ENCODE measurements at places on chromosomes 7 and 10.

GRCh38 chr7:1755783-1756625, 85.9 kb downstream of the ELFN1 start:
- no peak for DNase-seq

DNA sequence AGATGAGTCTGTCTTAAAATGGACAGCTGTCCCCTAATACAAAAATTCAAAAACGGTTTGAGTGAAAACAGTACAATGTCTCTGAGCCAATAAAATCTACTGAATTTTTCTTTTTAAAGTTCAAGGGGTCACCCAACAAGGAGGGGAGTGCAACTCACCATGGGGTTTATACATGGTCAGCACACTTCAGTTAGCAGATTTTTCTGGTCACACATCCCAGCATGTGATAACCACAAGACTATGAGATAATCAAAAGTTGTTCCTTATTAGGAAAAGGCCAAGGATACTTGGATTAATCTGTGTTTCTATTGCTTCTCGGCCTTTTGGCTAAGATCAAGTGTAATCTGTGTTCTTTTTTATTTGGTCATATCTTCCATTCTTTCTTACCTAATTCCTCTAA, 31.6 kb downstream of the ABCB5 start:
- no peak for DNase-seq

- DNase-seq = no peak
Observed at GRCh38 chr7:43650457-43651052, 67.6 kb downstream of the STK17A start.

GRCh38 chr10:31675726-31676125, 252.9 kb downstream of the ARHGAP12 start:
- DNase-seq = no peak

DNA sequence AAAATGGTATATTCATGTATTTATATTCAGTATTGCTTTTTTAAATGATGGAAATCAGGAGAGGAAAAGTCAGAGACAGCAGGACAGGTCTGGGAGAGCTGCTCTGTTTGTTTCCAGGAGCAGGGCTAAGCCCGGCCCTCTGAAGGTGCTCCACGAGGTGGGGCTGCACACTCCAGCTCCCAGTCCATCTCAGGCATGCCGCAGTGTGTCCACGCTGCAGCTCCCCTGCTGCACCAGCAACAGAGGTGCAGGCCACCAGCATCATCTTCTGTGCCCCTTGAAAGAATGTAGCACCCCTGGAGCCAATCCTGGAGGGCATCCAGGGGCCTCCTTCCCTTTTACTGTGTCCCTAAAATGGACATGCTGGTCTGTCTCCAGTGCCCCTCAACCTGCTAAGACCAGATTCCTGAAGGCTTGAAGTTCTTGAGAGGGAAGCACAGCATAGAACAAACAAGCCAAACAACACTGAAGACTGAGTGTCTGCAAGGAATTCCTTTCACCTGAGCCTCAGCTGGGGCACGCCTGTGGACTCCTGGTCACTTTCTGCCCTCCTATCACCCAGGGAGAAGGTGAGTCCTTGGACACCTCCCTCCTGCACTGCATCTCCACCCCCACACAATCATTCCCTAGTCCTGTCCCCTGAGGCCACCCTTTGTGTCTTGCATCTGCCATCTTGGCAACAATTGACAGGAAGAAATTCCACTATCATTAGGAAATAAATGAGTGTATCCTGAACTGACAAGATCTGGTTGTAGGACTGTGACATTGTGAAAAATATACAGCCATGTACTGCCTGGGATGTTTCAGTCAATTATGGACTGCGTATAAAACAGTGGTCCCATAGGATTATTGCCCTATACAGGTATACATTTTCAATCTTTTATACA, 100.5 kb downstream of the CXCL12 start:
- no peak for DNase-seq

DNA sequence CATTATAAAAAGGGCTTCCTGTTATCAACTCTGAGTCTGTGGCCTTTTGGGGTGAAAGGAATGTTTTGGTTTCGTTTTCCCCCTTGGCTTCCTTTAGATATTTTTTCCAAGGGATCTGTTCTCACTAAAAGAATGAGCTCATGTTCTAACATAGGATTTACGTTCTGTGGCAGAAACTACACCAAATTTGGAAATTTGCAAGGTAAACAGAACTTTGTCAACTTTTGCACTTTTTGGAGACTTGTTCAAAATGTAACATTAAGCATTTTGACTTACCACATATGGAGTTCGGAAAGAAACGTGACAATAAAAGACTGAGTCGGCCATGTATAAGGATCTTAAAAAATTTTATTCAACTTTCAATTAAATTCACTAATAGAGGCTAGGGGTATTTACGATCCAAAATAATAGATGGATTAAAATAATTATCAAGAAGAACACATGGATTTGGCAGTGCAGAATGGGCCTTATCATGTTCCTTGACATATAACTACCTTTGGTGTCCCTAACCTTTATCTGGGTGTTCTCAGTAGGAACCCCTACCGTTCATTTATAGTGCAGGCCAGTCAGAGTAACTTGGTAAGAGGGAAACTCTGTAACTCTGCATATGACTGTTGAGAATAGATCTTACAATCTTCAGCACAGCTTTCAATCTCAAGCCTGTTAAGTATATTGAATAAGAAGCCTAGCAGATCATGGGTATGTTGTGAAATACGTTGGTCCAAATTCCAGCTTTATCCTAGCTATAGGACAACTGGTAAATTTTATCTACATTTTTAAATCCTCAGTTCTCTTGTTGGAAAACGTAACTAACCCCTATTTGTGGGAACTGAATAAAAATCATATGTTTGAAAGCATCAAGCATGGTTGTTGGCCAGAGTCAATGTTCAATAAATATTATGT, 11.8 kb downstream of the CPED1 start:
- DNase-seq = no peak

DNA sequence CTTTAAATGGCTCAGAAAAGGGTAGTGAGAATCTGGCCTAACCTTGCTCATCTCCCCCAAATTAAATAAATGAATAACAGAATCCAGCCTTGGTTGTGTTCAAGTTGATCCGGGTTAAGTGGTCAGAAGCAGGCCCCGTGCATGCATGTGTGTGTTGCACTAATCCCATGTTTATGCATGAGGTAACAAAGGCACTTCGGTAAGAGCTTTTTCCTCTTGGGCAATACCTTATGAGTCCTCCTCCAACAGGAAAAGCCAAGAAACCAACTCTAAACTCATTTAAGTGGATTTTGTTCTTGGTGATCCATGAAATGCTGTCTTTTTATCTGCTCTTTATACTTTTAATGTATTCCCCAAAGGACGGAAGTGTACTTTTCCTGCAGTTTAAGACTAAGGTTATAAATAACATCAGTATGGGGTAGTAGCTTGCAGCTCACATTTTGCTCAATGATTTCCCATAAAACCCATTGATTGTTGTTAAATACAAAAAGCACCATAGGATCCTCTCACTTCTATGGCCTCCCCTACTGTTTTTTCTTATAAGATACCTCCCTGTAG, 104.9 kb upstream of the YAE1 start:
- DNase-seq = no peak

DNA sequence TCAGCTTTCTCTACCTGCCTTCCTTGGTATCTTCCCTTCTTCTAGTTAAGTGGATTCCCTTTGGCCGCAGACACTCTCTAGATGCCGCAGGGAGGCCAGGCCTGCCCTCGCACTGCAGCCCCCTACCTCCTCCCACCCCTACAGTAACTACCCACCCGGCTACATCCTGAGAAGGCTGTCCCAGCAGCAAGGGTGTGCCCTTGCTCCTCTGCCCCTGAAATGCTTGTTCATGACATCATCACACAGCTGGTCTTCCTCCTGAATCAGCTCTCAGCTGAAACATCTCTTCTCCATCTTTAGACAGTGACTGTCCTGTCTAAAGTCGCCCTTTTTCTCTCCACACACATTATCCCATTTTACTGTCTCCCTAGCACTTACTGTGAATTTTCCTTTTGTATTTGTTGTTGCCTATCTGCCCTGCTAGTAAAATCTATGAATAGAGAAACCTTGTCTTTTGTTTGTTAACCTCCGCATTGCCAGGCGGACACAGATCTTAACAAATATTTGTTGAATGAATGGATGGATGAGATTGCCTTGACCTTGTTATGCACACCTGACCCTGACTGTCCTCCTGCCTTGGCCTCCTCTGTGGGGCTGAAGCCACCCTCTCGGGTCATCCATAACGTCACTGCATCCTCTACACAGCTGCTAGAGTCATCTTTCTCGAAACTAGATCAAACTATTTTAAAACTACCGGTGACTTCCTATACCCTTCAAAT, 108.9 kb upstream of the GATA3 start:
- DNase-seq = no peak

DNA sequence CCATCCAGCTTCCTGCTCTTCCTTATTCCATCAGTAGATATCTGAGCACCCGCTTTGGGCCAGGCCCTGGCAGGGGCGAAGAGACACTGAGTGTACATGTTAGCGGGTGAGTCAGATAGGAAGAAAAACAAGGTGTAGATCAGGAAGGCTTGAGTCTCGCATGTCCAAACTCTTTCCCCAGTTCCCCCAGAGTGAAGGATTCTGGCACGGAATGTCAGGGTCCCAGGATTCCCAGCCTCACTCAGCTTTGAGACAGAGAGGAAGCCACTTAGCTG, 24.1 kb upstream of the CHST15 start:
- DNase-seq = no peak

- DNase-seq = no peak
Observed at GRCh38 chr7:64114791-64115190, 69.6 kb downstream of the ZNF727 start.

GRCh38 chr7:43112941-43113621, 634 bp downstream of the HECW1 start:
- no peak for DNase-seq

DNA sequence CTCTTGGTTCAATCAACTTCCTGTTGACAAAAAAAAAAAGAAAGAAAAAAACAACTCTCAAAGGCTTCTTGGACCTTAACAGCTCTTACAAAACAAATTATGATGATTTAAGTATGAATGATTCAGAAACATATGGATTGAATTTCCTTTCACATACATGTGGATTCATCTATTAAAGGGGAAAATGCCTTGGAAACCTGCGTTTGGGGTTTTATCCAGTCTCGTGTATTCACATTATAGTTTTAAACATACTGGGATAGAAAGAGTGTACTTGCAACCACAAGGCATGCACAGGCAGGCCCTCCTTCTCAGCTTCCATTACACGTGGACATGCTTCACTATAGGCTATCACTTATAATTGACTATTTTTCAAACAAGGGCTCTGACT, 286.7 kb downstream of the INHBA start:
- DNase-seq = no peak

GRCh38 chr7:83586281-83586680, 62.7 kb downstream of the SEMA3E start:
- DNase-seq = no peak

GRCh38 chr7:151025924-151026671, 1.8 kb upstream of the ATG9B start:
- no peak for DNase-seq

DNA sequence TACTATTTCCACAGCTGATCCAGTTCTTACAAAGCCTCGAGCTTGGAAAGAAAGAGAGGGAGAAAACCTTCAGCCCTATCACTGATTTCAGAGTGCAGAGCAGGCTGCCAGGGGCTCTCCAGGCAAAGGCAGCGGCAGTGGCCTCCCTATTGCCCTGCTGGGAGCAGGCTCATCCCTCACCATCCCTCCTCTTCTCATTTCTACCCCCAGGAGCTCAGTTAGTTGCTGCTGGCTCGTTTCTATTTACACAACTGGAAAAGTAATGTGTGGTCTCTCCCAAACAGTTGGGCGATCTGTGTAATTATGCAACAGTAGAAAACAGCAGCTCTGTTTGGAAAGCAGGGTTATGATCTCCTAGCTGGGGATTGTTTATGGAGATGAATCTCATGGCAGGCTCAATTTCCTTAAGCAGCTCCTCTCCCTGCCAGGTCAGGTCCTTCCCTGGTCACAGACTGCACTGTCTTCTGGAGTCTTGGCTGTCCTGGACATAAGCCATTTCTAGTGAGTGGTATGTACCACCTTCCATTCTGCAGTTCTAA, 28.7 kb upstream of the TNS3 start:
- no peak for DNase-seq

DNA sequence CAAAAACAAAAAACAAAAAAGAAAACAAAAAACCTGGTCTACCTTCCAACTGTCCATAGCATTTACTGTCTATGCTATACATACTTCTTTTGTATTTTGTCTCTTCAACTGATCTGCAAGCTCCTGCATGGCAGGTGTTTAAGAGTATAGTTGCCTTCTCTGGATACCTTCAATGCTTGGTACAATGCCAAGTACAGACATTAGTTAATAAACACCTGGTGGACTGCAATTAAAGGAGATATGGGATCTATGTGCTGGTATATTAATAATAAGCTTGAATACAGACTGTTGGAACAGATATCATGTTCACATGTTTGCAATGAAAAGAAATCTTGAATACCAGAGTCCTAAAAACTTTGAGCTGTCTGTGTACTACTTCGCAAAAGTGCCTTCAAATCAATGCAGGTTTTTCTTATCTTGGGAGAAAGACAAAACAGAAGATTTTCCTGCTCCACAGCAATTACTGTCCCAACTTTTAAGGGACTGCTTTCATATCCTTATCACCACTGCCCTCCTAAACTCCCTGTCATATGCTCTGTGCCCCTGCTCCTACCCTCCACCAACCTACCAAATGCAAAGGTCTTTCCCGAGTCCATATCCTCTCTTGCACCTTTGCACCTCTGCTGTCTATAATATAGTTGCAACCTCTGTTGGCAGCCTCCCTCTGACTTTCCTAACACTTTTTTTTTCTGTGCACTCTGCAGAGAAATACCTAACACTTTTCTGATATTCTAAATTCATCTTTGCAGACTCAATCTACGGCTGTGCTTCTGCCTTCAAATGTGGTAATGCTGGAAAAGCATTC, 85.1 kb downstream of the DNMBP start:
- DNase-seq = no peak

GRCh38 chr7:150955519-150956394, 22.4 kb downstream of the KCNH2 start:
- DNase-seq = no peak

Data from T-cell (primary cell).